Neuronal stem cell (in vitro differentiated cells): ENCODE measurements at places on chromosomes 2 and 18.

- DNase-seq: no peak
Measured at GRCh38 chr2:157480182-157480961, 36.5 kb upstream of the CYTIP start.

DNA sequence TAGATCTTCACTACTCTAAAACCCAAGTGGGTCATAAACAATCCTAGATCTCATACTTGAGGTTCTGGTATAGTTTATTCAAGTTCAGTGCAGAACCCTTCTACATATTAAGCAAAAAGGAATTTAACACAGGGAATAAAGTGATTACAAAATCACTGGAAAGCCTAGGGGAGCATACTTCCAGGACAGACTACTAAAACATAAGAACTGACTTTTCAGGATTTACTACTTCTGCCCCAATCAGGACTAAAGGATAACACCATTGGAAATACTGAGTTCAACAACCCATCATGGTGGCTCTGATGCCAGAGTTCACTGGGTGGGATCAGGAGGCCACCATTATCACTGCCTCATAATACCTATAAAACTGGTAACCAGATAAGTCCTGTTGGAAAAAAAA is 123.6 kb downstream of the DNAH7 start:
- no peak for DNase-seq

- DNase-seq: no peak
Measured at GRCh38 chr18:10892786-10893185, 256.6 kb downstream of the PIEZO2 start.

DNA sequence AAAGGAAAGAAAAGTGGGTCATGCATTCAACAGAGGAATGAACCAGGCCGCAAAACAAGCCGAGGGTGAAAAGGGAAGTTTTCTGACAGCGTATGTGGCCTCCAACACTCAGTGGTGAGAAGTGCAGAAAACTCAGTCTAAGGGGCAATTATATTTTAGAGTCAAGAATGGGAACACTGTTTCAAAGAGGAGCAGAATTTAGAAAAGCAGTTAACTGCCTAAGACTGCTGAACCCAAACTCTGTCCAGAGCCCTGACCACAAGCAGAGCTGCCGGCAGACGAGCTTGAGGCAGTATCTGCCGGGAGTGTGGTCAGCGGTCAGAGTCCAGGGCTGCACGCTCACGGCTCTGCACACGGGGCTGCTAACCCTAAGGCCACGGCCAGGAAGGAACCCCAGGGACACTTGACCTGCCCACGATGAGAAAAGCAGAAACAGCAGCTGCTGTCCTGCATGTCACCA is 347.0 kb upstream of the ID2 start:
- no peak for DNase-seq

DNA sequence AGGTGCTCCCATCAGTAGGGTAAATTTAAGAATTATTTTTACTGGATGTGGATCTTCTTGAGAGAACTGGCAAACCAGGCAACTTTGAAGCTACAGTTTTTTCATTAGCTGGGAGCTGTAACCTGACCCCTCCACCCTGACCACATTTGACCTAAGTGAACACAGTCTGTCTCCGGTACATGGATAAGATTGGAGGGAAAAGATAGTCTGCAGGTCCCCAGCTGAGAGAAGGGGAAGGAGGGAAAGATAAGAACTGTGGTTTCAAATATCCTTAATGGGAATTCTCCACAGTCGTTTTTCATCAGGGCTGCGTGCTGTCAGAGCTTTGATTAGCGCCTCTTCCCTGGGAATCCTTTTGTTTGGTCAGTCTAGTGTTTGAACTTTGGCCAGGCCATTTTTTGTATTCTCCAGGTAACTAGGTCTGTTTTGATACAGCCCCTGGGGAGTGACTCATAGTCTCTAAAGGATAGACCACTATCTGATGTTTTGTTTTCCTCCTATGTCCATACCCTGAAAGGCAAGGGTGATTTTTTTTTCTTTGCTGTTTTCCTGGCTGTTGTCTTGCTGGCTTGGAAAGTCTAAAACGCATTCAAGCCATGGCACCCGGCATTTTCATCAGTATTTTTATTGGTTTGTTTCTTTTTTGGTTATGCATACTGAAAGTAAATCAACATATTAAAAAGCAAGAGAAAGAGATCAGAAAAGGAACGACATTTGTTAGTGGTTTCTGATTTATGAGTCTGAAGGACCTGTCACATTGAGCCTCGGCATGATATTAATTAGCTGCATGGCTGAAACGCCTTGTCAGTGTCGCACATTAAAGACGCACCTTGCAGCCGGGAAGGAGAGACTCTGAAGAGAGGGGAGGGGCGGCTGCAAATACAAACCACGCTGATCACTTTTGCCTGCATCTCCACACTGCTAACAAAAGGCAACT is 183.4 kb upstream of the FN1 start:
- DNase-seq: peak; percentile 41

DNA sequence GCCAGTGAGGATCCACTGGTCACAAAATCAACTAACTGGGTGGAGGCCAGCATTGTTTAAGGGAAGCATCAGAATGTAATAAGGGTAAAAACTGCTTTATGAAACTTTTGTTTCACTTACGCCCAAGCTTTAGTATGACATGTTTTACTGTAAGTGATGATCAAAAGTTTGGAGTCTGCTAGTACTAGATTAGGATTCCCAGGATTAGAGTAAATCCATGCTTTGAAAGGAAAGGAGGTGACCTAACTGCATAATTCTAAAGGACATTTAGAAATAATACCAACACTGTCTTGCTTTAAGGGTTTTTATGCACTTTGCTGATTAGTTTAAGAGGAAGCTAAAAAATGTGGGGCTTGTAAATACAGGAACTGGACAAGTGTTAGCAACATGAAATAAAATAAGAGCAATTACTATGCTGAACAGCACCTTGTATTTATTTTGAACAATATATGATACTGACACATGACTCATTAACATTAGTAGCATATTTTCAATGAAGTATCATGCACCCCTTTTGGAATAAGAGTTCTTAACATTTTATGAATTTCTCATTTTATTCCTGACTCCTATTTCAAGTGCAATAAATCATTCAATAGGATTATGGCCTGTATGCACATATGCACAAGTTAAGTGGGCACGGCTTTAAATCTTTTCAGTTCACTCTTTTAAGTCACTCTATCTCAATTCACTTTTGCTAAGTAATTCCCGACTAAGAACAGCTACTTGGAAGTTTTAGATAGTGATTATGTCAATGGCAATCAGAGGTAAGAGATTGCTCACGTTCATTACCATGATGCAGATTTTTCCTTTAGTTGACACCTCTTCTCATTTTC is 62.5 kb downstream of the STK39 start:
- DNase-seq: no peak

GRCh38 chr2:111157798-111158197 is 37.1 kb downstream of the BCL2L11 start:
- DNase-seq: no peak

GRCh38 chr2:233075966-233076339 is 15.8 kb downstream of the INPP5D start:
- DNase-seq: no peak

DNA sequence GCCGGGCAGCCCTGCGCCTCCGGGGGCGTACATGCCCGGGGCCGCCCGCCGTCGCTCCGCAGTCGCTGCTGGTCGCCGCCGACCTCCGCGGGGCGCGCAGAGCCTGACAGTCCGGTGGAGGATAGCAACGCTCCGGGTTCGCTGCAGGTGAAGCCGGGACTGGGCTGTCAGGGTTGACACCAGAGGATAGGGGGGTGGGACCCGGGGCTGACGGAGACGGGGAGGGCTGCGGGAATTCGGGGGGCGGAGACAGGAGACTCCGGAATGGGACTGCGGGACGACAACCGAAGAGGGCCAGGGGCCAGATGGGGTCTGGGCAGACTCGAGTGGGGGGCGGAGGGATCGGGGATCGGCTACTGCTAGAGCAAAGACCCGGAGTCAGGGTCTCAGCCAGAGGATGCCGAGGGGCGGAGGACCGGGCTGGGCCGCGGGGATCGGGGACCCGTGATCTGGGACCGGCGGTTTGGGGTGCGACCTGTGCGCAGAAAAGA is 403 bp downstream of the TMEM127 start:
- DNase-seq: no peak

DNA sequence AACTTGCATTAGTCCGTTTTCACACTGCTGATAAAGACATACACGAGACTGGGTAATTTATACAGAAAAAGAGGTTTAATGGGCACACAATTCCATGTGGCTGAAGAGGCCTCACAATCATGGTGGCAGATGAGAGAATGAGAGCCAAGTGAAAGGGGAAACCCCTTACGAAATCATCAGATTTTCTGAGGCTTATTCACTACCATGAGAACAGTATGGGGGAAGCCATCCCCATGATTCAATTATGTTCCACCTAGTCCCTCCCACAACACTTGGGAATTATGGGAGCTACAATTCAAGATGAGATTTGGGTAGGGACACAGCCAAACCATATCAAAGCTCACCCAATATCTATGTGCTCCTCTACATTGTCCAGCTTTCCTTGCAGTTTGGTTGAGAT is 16.0 kb upstream of the SERPINE2 start:
- no peak for DNase-seq

GRCh38 chr2:50345701-50346591 is 686.0 kb downstream of the NRXN1 start:
- peak; percentile 58 for DNase-seq

GRCh38 chr2:229388731-229389130 is 117.6 kb upstream of the PID1 start:
- no peak for DNase-seq

DNA sequence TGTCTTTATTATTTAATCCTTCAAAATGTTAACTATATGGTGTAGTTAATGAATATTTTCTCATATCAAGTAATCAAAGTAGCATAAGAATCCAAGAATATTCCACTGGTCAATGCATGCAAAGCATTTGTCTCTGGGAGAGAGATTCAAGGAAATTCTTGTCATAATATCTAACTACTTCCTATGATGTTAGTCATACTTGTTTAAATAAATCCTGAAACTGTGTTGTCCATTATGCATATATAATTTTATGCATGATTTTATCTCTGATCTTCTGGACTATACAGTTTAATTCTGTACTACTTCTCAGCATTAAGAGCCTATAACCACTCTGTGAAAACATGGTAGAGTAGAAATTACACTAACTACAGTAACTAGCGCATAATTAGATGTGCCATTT is 388.3 kb downstream of the NR4A2 start:
- DNase-seq: no peak

GRCh38 chr18:35618289-35618688 is 36.7 kb downstream of the GALNT1 start:
- no peak for DNase-seq

DNA sequence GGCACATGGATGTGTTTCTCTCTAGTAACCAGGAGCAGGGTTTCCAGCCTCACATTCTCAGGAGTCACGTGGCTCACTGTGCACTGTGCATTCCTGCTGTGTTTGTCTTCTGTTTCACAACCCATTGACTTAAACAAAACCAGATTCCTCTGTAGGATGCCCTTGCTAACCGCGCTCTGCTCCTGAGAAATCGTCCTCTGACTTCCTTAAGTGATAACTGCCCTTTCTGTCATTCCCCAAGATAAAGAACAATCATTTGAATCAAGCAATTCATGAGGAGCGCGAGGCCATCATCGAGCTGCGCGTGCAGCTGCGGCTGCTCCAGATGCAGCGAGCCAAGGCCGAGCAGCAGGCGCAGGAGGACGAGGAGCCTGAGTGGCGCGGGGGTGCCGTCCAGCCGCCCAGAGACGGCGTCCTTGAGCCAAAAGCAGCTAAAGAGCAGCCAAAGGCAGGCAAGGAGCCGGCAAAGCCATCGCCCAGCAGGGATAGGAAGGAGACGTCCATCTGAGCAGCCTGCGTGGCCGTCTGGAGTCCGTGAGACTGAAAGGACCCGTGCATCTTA is 60.2 kb downstream of the RALBP1 start:
- peak; percentile 6 for DNase-seq

DNA sequence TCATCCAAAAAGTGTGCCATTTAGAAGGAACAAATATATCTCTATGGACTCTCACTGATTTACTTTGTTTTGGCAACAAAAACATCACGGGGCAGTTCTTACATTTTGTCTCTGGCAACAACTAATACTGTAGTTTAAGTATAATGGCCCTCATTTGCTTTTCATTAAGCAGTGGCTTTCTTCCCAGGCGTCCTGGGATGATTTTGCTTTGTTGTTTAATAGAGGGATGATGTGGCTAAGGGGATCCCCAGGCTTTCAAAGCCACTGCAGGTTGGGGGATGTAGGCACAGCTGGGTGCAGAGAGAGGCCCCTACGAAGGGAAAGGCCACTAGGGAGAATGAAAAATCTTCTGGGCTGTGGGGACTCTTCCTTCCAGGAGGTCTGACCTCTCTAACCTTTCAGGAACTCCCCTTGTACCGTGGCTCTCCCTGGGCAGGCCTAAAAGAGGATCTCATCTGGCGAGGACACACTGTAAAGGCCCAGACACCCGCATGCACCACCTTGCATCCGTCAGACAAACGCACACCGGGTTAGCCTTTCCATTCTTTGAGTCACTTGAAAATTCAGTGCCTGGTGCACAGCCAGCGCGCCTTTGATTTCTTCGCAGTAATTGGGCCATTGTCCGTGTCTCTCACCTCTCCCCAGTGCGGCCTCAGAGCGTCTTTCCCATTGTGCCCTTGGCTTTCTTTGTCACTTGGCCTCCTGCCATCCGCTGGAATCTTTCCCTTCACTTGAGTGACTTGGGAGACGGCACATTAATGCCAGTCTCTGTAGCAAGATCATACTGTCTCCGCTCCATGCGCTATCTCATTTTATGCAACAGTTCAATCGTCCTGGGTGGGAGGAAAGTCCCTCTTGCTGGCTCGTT is 40.3 kb upstream of the AFF3 start:
- peak; percentile 41 for DNase-seq

- DNase-seq: no peak
Measured at GRCh38 chr2:101560780-101561315, 85.9 kb upstream of the RFX8 start.

GRCh38 chr18:5397102-5397501 is 101.6 kb upstream of the ZBTB14 start:
- no peak for DNase-seq

DNA sequence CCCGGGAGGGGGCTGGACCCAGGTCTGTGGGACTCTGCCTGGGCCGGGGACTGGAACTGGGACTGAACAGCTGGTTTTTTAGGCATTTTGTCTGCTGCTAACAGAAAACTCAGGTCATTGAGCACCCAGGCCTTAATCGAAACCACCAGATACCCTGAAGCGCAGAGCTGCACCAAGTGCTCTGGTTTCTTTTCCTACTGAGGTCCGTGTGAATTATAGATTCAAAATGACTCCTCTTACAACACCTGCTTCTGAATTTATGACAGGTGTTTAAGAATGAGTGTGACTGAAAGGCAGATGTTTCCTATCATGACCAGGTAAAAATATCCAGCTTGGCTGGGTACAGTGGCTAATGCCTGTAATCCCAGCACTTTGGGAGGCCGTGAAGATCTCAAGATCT is 47.8 kb downstream of the TRAPPC12 start:
- no peak for DNase-seq

DNA sequence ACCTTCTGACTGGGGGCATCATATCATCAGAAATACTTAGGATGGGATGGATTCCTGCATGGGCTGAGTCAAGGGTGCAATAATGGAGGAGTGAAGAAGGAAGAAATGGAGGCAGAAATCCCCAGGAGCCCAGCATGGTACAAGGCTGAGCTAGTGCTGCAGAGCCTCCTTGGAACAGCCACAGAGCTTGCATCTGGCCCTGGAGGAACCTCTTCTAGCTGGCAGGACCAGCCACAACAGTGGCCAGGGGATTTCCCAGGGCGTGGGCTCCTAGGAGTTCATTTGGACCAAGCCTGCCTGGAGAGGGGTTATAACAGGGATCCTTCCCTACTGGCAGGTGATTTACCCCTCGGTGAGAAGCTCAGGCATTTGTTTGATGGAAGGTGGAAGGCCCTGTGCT is 4.7 kb upstream of the IL37 start:
- no peak for DNase-seq
